ENCODE measurements at places on chromosomes 3 and 15.
A peak's percentile ranks its signal among the peaks of the same experiment; 100 is the strongest.

DNA sequence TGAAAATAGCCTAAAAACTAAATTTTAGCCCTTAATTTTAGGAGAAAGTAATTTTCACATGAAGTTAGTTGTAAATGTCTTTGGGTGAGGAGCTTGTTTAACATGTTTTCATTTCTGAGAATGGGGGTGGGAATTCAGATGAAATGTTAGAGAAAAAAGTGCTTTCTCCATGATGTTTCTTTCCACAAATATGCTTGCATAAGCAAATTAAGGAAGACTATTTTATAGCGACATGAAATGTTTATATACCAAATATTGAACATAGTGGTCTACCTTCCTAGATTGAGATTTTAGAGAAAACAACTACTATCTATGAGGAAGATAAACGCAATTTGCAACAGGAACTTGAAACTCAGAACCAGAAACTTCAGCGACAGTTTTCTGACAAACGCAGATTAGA is 13.0 kb upstream of the RPLP1 start:
- no peak for DNase-seq

- peak; percentile 79 for DNase-seq
Observed at GRCh38 chr15:40102897-40103858, 5.5 kb downstream of the BMF start.

GRCh38 chr3:194325424-194326153 is 25.5 kb downstream of the CPN2 start:
- no peak for DNase-seq

- no peak for DNase-seq
Observed at GRCh38 chr3:157692468-157692867, 189.3 kb upstream of the VEPH1 start.

GRCh38 chr3:14921811-14922705 is 25.3 kb upstream of the NR2C2 start:
- DNase-seq = no peak

GRCh38 chr3:123664753-123665152 is 79.9 kb upstream of the HACD2 start:
- no peak for DNase-seq

GRCh38 chr3:122606330-122606729 is 28.9 kb downstream of the PARP15 start:
- no peak for DNase-seq
